Choroid plexus epithelial cell (primary cell): ENCODE measurements at places on chromosomes 4 and X.

DNA sequence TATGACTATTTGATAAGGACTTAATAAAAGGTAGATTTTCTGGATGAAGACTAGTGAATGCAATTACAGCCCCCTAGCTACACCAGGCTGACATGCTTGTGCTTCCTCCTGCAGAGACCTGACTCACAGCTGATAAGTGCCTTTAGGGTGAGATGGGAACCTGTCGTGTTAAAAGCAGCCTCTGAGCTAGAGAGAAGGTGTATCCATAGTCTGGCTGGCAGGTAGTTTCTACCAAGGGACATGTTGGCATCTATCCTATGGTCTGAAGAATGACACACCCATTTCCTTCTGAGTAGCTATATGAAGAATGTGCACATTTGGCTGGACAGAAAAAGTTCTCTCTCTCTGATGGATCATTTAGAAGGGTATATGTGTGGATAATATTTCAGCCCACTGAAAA lies 64.1 kb downstream of the PARM1 start:
- no peak for DNase-seq

- DNase-seq = no peak
Measured at GRCh38 chrX:44674906-44675305, 132.2 kb upstream of the FUNDC1 start.

DNA sequence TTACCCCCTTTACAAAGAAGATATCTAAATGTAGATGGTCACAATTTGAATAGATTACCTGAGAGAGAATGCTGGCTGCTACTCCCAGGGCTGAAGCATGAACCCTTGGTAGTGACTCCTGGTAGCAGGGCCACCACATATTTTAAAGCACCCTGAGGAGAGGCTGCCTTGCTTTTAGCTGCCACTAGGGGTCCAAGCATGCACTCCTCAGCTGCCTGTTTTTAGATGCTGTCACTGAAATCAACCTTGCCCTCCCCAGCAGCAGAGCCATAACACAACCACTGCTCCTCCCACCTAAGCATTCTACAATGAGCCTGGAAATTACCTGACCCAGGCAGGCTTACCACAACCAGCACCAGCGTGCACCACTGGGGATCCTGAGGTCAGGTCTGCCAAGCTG lies 850.9 kb downstream of the FAM133A start:
- no peak for DNase-seq

DNA sequence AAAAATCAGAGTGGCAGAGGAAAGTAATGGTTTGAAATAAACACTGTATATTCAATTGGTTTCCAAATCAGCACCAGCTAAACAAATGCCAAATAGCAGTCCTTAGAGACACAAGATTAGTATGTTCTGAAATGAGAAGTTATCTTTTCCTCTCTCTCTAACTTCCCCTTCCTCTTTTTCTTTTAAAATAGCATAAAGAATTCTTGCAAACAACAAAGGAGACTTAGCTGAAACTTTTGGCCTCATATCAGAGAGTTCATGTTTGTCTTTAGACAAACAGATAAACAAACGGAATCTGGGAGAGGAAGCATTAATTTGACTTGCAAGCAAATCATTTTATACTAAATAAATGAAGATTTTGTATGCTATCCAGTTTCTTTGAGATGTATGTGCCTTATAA lies 399.0 kb downstream of the GBA3 start:
- no peak for DNase-seq

DNA sequence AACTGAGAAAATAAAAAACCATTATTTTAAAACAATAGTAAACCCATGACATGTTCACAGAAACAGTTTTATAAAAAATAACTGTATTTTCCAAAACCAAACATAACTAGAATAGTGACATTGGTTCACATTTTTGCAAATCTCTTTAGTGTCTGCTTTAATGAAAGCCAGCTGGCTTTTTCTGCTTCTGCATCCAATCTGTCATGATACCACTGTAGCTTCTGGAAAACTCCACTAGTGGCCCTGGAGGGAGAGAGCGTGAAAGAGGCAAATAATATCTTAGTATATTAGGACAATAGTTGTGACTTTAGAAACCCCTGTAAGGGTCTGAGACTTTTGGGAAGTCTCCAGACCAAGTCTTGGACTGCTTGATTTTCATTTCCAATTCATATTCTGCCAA lies 31.1 kb downstream of the FGFBP1 start:
- DNase-seq = no peak

DNA sequence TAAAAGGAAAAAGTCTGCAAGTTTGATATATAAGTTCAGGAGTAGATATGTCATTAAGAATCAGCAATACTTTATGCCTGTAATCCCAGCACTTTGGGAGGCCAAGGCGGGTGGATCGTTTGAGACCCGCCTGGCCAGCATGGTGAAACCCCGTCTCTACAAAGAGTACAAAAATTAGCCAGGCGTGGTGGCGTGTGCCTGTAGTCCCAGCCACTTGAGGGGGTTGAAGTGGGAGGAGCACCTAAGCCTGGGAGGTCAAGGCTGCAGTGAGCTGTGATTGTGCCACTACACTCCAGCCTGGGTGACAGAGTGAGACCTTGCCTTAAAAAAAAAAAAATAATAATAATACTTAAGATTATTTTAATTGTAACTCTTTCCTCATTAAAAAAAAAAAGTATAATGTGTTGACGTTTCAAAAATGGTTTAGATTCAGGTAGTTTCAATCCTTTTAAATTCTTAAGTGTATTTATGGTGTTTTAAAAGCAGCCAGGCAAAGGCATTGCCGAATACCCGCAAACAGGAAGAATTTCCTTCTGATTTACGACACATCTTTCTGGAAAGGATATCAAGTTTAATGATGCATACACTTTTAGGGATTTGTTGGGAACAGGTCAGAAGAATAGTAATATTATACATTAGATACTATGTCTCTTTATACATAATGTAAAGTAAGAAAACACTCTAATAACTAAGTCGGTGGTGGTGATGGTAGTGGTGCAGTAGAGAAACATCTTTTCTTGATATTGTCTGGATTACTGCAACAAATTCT lies 80.9 kb downstream of the KDM6A start:
- no peak for DNase-seq

- DNase-seq = peak; percentile 89
Measured at GRCh38 chrX:119654112-119654531, 38.8 kb downstream of the SEPTIN6 start.
